ENCODE measurements at places on chromosomes 7 and 10.

DNA sequence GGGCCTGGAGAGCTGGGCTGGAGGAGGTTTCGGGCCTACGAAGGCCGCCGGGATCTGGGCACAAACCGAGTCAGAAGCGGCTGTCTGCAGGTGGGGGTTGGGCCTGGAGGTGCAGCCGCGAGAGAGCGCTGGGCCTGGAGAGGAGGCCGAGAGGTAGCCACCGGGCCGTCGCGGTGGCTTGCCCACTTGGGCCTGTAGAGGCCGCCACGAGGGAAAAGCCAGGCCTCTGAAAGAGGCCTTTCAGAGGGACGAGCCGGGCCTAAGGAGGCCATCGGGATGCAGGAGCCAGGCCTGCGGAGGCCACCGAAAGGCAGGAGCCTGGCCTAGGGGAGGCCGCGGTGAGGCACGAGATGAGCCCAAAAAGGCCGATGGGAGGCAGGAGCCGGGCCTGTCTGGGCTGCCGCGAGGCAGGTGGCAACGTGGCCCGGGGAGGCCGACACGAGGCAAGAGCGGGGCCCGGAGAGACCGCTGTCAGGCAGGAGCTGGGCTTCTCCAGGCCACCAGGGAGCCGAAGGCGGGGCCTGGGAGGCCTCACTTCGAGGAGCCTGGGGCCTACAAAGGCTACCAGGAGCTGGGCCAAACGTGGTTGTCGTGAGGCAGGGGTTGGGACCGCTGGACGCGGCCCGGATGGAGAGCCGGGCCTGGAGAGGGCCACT lies 25.6 kb downstream of the MDH2 start:
- DNase-seq = no peak

DNA sequence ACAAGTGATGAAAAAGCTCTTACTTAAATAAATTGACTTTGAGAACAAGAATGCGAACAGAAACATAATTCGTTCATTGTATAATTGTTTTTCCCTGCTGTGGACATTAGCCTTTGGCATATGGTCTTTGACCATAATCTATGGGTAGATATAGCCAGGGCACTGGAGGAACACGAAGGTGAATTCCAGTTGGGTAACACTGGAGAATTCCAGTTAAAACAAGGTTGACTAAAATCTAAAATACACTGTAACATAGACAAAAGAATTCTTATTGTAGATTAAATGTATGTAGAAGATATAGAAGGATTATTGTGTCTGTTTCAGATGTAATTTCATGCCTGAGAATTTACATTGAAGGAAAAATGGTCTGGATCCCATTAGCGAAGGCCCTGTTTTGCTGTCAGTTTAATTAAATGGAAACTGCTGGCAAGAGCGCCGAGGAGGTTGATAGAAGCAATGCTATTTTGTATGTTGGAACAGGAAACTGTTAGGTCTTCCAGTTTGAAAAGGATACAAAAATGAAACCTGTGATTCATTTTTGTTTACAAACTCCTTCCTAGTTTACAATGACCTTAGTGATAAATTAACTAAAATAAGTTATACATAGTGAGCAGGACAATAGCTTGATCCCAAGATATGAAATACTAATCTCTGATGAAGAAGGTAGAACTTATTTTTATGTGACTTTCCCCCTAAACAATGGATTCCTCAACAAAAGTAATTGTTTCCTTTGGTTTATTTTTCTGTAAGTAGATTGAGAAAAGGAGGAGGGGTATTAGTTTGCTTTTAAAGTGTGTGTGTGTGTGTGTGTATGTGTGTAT lies 68.9 kb downstream of the ARID5B start:
- no peak for DNase-seq

DNA sequence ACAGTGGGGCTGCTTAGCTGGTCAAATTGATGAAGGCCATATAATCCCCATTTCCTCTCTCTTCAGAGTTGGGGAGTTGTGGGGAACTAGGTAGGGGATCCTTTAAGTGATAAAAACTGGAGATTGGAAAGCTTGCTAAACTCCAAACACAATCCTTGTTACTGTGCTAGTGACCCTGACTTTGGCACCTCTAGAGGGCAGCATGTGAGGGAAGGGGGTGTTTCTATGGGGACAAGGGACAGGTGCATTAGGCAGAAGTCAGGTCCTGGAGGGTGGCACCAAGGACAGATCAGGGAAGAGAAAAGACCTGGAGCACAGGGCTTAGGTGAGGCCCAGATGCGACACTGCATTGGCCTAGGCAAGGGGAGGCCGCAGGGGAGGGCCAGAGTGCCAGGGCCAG lies 66.9 kb downstream of the CDHR3 start:
- no peak for DNase-seq

GRCh38 chr7:128407751-128408708 lies 1.8 kb downstream of the IMPDH1 start:
- no peak for DNase-seq

DNA sequence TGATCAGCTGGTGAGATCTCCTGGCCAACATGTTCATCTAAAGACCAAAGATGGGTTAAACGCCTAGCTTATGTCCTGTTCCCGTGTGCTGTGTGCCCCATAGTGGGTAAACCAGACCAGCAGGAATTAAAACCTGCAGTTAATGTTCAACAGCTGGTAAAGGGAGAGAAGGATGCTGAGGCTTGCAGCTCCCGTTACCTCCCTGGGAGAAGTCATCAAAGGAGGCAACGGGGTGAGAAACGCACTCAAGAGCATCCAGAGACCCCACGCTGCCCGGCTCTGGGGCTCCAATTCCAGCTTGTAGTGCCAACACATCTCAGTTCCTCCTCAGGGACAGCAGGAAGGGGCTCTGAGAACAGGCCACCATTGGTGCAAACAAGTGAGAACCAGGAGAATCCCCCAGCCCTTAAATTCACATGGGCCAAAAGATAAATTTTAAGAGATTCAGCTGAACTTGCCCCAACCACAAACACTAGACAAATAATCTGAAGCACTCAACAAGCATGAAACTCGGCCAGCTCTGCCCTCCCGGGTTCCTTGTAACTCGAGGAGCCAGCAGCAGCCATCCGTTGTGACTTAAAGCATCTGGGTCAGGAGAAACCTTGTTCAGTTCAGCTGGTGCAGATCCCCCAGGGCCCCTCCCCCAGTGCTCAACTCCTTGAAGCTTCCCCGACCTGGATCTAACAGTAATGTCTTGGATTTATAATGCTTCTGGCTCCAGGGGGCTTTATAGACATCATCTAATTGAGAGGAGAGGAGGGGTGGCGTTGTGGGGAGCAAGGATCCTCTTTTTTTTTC lies 29.4 kb downstream of the FAM241B start:
- no peak for DNase-seq

DNA sequence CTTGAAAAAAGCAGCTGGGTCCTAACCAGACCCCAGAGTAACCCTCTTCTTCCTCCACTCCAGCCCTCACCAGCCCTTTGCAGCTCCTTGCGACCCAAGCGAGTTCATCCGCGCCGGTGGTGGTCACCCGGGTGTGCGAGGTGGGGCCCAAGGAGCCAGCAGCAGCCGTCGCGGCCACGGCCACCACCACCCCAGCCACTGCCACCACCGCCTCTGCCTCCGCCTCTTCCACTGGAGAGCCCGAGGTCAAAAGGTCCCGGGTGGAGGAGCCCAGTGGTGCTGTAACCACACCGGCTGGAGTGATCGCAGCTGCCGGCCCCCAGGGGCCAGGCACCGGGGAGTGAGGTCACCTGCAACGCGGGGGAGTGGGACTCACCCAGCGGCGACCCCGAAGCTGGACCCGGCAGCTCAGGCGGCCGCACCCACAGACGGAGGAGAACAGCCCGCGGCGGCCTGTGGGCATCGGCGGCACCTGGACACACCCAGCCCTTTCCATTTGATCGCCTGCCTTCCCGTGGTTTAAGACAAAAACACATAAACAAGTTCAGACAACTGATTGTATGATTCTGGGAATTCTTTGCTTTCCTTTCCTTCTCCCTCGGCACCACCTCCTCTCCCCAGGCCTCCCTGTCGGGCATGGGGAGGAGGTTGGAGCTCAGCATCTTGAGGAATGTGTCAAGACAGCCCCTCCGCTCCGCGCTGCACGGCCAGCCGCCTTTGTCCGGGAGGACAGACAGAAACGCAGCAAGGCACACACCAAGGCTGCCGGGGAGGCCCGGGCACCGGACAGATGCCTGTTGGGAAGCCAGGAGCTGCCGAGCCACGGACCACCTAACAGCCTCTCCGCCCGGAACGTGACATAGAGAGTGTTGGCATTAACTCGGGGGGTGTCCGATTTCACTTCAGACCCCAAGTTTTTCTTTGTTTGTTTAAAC lies 13.0 kb upstream of the AP5Z1 start:
- no peak for DNase-seq

GRCh38 chr10:934746-935406 lies 3.4 kb upstream of the LARP4B start:
- DNase-seq = no peak

DNA sequence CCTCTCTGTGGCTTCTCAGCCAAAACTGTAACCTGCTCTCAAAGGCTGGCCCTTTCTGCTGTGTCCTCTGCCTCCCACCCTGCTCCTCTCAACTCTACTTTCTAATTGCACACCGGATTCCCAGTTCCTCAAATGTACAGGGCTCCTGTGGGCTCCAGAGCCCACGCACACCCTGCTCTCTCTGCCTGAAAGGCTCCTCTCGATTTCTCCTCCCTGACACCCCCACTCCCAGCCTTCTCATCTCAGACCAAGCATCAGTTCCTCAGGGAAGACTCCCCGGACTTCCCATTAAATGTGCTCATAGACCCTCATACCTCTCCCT lies 111.7 kb upstream of the STEAP1B start:
- no peak for DNase-seq

- DNase-seq = no peak
Observed at GRCh38 chr10:70418229-70418628, 14.3 kb downstream of the EIF4EBP2 start.

DNA sequence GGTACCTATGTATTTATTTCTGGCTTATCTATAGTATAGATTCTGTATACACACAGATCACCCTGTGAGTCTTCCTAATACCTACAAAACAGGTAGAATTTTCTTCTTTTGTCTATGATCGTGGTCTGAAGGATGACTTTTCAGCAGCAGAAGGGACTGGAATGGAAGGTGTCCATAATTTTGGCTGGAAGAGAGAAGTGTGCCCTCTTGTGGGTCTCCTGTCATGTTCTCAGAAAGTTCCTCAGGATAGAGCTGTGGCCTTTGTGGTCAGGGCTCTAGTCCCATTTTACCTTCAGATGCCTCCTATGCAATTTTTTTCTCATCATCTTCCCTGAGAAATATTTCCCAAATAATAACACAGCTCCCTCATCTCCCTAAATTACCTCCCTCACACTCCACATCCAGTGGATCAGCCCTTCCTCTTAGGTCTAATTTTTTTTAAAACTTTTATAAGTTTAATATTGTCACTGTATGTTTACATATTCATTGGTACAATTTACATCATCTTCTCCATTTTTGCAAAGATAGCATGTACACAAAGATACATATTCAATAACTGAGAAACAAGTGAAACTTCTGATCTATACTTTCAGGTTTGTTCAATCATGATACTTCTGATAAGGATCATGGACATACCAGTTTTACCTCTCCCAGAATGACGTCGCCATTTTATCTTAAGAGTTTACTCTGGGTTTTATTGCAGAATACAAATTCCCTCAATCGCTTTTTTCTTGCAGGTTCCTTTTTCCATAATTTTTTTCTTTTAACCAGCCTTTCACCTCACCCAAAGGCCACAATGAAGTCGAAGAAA lies 112.7 kb downstream of the REEP3 start:
- no peak for DNase-seq

DNA sequence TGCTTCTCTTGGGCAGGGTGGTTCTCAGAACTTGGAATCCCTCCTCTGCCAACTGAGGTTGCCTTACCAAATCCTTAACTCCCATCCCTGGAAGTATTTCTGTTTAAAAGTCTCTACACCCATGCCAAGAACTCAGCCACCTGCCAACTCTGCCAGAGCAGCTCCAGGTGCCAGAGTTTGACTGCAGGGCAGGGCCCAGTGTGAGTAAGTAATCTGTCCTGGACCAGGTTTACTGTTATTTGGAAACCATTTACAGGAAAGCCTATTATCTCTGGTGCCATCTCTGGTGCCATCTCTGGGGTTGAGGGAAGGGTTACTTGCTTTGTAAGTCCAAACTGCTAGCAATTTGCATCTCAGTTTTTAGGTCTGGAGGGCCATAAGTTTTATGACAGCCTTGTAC lies 2.5 kb downstream of the TSPAN15 start:
- no peak for DNase-seq

GRCh38 chr10:116465546-116465945 lies 37.9 kb downstream of the PNLIPRP3 start:
- DNase-seq = no peak

GRCh38 chr7:137403353-137403695 lies 59.8 kb upstream of the PTN start:
- no peak for DNase-seq

- DNase-seq = no peak
Observed at GRCh38 chr10:74839708-74840107, 13.3 kb downstream of the KAT6B start.

Measured in GM04503 (cell line).